Astrocyte (in vitro differentiated cells and primary cell): ENCODE measurements at places on chromosomes 7 and 10. TPM values are rescaled to one million over a fixed set of nuclear protein-coding genes. Genes with fewer than 3 reads are reported as not detected.

DNA sequence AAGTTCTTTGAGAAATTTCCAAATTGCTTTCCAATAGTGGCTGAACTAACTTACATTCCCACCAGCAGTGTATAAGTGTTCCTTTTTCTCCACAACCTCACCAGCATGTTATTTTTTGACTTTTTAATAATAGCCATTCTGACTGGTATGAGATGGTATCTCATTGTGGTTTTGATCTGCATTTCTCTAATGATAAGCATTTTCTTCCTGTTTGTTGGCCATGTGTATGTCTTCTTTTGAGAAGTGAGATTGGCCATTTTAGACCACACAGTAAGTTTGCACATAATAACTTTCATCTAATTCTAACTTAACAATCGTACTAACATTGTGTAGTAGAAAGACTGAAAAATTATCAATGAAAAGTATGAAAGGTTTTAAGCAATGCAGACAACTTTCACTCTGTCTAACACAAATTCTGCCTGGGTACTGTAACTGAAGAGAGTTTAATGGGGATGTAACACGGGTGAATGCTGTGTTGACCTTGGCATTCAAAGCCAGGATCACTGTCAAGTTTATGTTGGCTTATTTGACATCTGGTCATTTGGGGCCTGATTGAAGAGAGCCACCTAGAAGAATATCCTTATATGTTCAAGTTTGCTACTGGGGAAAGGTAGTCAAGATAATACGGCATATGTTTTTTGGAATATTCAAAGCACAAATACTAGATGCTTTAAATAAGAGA, 50.4 kb downstream of the FAM171A1 start:
- H3K4me3 ChIP-seq: no peak overlapping the region
- H3K27me3 ChIP-seq: no peaks in the 10 kb centered on the region
- H3K27ac ChIP-seq: no peak overlapping the region
- DNase-seq: peak; percentile 36
- H3K36me3 ChIP-seq: no peaks in the 10 kb centered on the region
- H3K4me1 ChIP-seq: peaks cover 19% of the 10 kb centered on the region

GRCh38 chr7:18180685-18181084, 153.0 kb upstream of the PRPS1L1 start:
- H3K27ac ChIP-seq: no peak overlapping the region
- no peaks in the 10 kb centered on the region for H3K27me3 ChIP-seq
- DNase-seq: no peak
- H3K36me3 ChIP-seq: no peaks in the 10 kb centered on the region

DNA sequence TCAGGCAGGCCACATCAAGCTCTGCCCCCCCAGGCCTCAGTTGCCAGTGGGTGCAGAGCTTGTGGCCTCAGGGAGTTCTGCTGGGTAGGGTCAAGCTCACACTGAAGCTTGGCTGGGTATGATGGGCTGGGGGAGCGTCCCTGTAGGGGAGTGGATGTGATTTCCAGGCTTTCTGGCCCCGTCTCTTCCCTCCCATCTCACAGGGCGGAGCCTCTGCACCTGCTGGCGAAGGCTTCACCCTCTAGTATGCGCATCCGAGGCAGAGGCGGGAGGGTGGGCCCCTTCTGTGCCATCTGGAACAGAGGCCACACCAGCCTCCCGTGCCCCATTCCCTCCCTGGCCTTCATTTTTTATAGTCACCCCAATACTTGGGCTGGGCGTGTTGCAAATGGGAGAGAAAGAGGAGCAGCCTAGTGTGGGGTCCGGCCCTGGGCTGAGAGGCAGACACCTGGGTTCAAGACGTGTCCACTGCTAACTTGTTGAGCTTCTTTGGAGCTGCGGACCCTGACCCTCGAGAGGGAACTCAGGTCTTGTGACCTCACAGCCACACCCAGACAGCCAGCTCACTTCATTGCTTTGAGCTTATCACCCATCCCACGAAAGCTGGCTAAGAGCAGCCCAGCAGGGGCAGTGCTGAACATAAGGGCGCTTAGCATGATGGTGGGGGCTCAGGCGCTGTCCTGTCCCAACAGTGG, 2.3 kb downstream of the AQP1 start:
- no peak overlapping the region for H3K27ac ChIP-seq
- peaks cover 11% of the 10 kb centered on the region for H3K4me1 ChIP-seq
- no peaks in the 10 kb centered on the region for H3K36me3 ChIP-seq
- no peak for DNase-seq
- H3K27me3 ChIP-seq: no peaks in the 10 kb centered on the region

DNA sequence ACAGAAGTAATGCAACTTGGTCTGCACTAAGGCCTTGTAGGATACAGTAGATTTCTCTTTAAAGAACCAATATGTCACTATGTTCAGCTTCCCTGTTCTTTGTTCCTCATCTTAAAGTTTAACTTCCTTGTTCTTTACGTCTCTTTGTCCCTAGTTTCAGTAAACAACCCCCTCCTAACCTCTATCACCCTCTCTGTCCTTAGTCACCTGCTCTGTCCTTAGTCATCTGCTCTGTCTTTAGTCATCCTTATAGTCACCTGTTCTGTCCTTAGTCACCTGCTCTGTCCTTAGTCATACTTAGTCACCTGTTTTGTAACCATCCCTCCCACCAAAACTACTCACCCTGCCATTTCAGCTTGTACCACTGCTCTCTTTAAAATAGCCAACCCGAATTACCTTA, 144.6 kb upstream of the TMEM106B start:
- no peaks in the 10 kb centered on the region for H3K4me1 ChIP-seq
- H3K36me3 ChIP-seq: no peaks in the 10 kb centered on the region
- H3K27ac ChIP-seq: no peak overlapping the region
- no peak overlapping the region for H3K4me3 ChIP-seq

Gene HTR5A
- not detected in 2 replicates for total RNA-seq
